ENCODE measurements at places on chromosomes 1 and 21.

DNA sequence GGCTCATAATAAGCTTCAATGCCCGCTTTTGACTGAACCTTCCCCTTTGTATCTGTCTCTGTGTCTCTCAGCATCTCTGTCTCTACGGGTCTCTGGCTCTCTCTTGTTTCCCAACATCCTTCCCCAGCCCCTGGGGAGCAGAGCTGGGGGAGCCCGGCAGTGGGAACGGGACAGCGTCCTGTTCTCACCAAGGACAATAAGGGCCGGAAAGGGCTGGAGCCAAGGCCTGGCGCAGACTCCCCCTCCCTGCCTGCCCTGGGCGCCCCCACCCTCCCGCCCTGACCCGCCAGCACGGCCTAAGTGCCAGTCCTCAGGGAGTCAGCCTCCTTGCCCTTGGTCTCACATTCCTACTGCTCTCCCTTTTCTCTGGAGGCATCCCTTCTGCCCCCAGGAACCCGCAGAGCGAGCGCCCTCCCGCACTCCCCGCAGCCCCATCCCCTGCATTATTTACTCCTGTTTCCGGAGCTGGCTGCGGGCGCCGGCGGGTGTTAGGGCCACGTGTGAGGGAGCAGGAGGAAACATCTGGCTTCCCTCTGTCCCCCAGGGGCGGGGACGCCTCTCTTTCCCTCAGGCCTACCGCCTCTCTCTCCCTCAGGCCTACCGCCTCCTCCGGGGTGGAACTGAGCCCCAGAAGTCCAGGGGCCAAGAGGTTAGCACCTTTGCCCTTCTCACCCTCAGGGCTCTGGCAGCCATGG, 6.5 kb downstream of the KRTCAP2 start:
- no peak for DNase-seq

DNA sequence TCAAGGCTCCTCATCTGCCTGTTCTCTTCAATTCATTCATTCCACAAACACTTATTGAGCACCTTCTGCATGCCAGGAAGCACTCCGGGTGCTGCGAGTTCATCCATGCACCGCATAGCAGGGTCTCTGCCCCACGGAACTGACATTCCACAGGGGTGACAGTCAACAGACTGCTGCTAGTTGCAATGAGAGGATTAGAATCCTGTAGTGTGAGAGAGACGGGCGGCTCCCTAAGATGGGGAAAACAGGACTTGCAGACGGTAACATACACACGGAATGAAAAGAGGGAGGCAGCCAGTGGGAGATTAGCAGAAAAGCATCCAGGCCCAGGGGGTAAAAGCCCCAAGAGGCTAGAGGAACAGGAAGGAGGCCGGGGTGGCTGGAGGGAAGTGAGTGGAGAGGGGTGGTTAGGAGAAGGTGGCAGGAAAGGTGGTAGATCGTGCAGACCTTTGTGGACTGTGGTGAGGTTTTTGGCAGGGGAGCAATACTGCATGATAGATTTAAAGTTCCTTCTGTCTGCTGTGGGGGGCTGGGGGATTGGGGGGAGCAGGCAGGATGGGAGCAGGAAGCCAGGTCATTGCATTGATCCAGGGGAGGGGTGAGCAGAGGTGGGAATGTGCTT, 6.6 kb downstream of the TNFRSF8 start:
- DNase-seq, result peak; percentile 24

DNA sequence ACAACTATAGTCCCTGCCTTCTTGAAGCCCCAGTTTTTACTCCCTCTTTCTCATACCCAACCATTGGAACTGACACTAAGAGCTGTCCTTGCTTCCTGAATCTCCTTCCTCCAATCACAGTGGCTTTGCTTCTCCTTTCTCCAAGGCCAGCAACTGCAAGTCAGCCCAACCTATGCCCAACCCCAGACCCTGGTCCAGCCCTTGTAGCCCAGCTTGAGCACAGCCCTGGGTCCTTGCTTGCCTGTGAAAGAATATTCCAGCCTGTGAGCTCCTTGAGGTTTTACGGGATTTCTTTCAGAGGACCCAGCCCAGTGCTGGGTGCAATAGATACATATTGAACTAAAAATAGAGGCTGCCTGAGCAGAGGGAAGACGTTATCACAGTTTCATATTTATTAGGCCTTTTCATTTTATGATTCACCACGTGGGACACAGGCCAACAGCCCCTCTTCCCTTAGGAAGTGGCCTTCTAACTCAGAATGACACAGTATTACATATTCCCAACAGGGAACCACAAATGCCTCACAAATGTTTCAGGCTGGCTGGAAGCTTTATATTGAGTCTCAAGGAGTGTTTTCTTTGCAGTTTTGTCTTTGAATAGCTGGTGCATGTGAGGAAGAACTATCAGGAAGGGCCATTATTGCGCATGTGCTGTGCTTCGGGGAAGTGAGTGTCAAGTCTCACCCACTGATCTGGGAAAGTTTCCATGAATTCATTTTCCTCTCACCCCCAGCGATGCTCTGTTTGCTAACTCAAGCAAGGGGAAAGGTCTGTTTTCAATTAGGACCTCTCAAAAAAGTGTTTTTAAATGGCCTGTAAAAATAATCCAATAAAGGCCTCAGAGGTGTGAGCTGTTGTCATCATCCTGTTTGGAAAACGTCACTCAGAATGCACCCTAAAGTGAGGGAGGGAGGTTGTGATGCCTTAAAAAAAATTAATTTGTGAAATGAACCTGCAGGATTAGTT, 92.3 kb upstream of the NFIA start:
- DNase-seq, result peak; percentile 72

- no peak for DNase-seq
These were observed 83.0 kb upstream of the BACH1 start for GRCh38 chr21:29215709-29216108.

DNA sequence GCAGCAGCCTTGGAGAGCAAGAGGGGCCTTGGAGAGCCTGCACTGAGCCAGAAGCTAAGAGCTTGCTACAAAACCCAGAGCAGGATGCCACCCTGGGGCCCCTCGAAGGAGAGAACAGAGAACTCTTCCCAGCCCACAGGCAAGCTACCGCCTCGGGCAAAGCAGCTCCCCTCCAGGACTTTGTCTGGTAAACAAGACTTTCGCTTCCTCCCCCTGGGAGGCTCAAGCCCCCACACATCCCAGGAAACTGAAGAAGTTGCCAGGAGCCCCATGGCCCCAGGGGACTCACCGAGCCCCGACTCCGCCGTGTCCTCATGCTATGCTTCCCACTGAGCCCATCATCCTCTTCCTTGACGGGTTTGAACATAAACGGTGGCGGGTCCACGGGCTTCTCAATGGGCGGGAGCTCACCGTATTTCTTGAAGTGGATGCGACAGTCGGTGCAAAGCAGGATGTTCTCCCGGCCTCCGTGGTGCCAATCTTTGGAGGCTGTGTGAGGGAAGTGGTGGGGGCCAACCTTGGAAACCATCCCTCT, 45.9 kb downstream of the SLC45A1 start:
- no peak for DNase-seq

DNA sequence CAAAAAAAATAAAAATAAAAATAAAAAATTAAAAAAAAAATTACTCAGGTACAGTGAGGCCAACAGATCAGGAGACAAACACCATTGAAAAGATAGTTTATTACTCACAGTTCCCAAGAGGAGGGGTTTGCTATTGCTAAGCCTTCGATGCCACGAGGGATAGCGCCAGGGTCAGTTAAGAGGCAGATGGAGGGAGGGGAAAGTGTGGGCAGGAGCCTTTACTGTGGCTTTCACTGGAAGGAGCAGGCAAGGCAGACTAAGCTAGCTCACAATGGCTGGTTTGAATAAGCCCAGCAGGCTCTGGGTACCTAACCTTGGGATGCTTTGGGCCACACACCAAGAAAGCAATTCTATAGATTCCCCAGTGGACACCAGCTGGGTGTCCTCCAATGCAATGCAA, 12.7 kb upstream of the RNF187 start:
- DNase-seq, result no peak

All from ELR (cell line).